ENCODE measurements at places on chromosomes 11 and 22. TPM values are rescaled to one million over a fixed set of nuclear protein-coding genes. Genes with fewer than 3 reads are reported as not detected.

CABP4 gene
- total RNA-seq, result 3.9 TPM

TREH gene
- not detected for total RNA-seq

TSSK2 gene
- total RNA-seq, result not detected

PLAAT4 gene
- 12.7 TPM for total RNA-seq
